ENCODE measurements at places on chromosomes 4 and X. TPM values are rescaled to one million over a fixed set of nuclear protein-coding genes. Genes with fewer than 3 reads are reported as not detected.

GRCh38 chrX:154116426-154117211 is 19.1 kb upstream of the MECP2 start:
- no peaks in the 10 kb centered on the region for H3K36me3 ChIP-seq
- H3K4me3 ChIP-seq, result no peak overlapping the region
- DNase-seq, result no peak
- H3K4me1 ChIP-seq, result no peaks in the 10 kb centered on the region

GRCh38 chrX:117508021-117508420 is 608.6 kb downstream of the KLHL13 start:
- no peaks in the 10 kb centered on the region for H3K36me3 ChIP-seq
- DNase-seq, result no peak
- no peak overlapping the region for H3K27ac ChIP-seq
- no peak overlapping the region for H3K4me3 ChIP-seq
- H3K4me1 ChIP-seq, result no peaks in the 10 kb centered on the region

Gene ZNF732
- total RNA-seq, result not detected

DNA sequence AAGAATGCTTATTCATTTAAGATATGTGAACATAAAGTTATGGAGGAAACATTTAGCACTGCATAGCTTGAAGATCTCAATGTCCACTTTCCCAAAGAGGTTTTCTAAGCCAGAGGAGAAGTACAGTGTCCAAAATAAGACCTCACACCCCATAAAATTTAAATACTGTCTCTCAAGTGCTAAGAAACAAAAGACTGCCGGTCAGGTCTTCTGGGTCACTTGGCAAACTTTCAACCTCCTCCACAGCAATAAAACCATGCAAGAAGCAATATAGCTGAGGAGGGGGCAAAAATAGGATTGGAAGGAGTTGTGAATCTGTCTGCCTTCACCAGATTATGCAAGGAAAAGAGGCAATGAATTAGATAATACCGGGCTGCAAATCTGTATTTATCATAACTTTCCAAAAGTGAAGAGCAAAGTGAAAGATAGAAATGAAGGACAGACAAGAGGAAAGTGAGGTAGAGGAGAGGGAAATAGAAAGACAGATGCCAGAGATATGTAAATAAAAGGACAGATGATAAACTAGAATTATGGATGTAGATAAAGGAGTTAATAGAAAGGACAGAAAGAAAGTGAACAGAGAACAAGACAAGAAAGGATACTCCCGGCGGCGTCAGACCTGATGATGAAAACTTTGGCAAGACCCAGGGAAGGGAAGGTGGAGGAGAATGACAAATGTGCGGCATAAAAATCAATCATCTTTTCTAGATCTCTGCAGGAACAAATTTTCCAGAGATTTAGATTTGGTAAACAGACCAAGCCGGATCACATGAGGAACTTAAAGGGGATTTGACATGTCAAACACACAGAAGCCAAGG is 152.7 kb upstream of the FAM241A start:
- no peak overlapping the region for H3K4me3 ChIP-seq
- no peaks in the 10 kb centered on the region for H3K27me3 ChIP-seq
- DNase-seq, result no peak
- no peaks in the 10 kb centered on the region for H3K4me1 ChIP-seq

DNA sequence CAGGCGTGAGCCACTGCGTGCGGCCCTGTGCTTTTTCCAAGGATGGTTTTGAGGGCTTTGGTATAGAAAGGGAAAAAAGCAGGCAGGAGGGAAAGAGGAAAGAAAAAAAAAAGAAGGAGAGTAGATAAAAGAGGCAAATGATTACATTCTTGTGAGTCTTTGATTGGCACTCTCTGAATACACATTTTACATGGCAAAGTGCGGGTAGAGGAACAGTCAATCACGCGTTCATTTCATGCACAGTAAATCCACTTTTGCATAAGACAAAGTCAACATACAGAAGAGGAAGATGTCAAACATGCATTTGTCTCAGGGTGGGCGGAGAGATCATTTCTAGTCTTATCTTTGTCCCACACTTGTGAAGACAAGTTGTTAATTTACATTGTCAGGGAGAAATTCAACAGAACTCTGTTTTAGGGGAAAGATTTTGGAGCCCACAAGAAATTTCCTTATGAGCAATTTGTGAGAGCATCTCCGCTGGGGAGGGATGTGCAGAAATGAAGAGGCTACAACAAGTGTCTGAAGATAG is 183.2 kb downstream of the DHRSX start:
- H3K27ac ChIP-seq, result no peak overlapping the region
- no peak overlapping the region for H3K4me3 ChIP-seq
- H3K4me1 ChIP-seq, result no peaks in the 10 kb centered on the region
- H3K27me3 ChIP-seq, result no peaks in the 10 kb centered on the region
- no peak for DNase-seq

- H3K27ac ChIP-seq, result peak overlapping the region; percentile 8
- H3K36me3 ChIP-seq, result no peaks in the 10 kb centered on the region
- H3K4me3 ChIP-seq, result no peak overlapping the region
- H3K4me1 ChIP-seq, result peaks cover 11% of the 10 kb centered on the region
Observed at GRCh38 chr4:38128478-38129459, 168.6 kb downstream of the PTTG2 start.
